ENCODE measurements at places on chromosomes 7 and 10.

DNA sequence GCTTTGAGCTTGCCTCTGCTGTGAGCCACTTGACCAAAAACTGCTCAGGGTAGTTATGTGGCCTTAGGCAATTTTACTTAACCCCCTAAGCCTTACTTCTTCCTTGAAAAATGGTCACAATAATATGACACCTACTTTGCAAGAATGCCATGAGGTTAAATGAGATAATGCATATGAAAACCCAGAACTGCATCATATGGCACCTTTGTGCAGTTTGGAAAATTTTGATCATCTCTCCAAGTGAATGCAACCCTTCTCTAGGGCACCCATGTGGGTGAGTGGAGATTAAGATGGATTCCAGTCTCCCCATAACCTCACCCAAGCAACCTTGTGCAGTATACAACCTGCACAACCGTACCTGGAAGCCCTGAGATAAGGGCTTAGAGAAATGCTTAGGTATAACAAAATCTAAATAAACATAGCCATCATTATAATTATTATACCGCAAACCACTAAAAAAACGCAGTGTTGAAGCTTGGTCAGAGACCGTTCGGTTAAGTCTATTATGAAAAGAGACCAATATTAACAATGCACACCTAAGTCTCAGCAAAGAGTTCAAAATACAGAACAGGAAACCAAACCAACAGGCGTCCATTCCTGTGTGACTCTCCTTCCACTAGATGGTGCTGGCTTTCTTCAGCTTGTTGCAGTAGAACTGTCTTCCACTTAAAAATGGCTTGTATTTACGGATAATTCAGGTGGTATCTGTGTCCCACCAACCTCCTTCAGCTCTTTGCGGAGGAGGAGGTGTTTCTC, 21.0 kb upstream of the ASB15 start:
- no peak for DNase-seq

- DNase-seq = no peak
Measured at GRCh38 chr10:63520500-63521415, at the start of gene REEP3. REEP3 (plus strand) TSS chr10:63521401; CDS start chr10:63521546, 145 bp downstream.

DNA sequence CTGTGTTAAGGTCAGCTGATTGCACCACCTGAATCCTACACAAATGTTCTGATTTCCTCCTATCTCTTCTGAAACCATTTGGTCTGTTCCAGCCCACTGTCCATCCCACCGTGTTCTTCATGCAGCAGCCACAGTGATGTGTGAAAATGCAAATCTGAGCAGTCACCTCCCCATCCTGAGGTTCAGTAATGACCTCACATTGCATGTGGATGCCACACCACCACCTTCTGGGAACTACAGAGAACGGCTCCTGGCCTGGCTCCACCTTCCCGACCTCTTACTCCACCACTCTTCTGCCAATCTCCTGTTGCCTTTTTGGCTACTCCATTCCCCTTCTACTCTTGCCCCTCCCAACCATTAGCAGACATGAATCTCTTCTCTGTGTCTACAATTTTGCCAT, 244.4 kb downstream of the TNS3 start:
- DNase-seq = no peak

DNA sequence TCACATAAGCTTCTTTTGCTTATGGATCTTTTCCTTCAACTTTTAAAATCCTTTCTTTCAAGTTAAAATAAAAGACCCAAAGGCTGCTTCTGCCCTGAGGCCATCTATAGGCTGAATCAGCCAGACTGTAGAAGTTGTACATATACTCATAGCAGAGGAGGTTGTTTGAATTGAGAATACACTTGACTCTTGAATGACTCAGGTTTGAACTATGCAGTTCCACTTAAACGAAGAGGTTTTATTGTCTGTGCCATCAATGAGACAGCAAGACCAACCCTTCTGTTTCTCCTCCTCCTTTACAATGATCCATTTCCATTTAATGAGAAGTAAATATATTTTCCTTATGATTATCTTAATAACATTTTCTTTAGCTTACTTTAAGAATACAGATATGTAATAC, 5.8 kb downstream of the ZNF365 start:
- DNase-seq = no peak

DNA sequence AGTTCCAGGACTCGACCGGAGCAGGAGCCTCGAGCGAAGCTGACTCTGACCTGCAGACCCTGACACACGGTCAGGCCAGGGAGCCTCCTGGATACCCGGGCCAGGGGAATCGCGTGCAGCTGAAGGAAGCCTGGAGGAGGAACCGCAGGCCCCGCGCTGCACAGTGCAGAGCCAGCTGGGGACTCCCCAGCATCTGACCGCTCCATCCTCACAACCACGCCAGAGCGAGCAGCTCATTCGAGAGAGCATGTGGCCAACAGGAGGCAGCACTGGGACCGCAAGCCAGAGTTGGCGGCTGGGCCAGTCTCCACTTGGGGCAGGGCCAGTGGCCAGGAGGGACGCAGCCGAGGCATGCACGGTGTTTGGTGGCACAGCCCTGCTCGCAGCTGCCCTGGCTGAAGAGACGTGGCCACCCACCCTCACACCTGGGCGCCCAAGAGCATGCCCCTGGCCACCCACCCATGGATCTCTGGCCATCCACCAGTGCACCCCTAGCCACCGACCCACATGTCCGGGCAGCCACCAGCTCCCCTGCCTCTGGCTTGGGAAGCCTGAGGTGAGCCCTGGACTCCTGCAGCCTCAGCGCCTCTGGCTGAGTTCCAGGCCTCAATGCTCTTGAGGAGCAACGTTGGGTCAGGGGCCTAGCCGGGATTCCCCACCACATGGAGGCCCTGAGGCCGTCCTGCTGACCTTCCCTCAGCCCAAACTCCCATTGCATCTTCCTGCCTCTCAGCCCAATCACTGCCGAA, 213.9 kb downstream of the ELFN1 start:
- no peak for DNase-seq

GRCh38 chr7:5093948-5094347, 48.3 kb downstream of the RBAK start:
- DNase-seq = no peak

- no peak for DNase-seq
Measured at GRCh38 chr7:11779864-11780674, 51.9 kb downstream of the THSD7A start.

- DNase-seq = no peak
Measured at GRCh38 chr10:75397496-75398199, 3.9 kb downstream of the ZNF503 start.

DNA sequence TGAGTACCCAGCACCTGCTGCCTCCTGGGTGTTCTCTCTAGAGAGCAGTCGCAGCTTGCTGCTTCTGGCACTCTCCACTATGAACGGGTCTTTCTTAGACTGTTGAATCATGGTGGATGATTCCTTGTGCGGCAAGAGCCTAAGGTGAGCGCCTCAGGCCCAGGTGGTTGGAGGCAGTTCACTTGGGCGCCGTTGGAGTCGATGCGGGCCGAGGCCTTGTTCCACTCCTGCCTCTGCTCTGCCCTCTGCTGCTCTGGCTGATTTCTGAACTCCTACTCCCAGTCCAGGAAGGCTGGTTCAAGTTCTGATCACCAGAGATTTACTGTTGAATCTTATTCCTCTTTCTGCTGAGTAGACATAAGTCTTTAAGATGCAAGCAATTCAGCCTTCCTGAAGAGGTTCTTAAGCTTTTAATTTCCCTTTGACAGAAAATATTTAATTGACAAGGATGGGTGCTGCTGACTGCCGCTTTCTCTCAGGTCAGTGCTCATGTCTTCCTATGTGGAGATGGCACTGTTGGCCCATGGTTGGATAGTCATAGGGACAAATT, 10.4 kb downstream of the YKT6 start:
- no peak for DNase-seq

GRCh38 chr7:136517971-136518370, 350.5 kb upstream of the CHRM2 start:
- no peak for DNase-seq

DNA sequence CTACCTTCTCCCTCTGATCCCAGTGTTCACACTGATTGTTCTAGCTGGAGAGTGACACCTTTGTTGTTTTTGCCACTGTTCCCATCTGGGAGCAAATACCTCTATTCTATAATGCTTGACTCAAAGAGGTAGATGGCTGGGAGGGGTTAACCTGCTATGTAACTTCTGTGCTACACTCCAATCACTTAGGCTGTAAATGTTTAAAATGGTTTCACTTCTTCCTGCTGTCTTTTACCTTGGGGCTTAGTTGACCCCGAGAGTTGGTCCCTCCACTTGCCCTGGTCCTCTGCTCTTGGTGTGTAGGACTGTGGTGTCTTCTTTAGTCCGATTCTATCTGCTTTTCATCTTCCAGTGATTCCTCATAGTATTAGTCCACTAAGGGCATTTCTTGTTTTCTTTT, 22.3 kb downstream of the KLHDC10 start:
- DNase-seq = no peak

DNA sequence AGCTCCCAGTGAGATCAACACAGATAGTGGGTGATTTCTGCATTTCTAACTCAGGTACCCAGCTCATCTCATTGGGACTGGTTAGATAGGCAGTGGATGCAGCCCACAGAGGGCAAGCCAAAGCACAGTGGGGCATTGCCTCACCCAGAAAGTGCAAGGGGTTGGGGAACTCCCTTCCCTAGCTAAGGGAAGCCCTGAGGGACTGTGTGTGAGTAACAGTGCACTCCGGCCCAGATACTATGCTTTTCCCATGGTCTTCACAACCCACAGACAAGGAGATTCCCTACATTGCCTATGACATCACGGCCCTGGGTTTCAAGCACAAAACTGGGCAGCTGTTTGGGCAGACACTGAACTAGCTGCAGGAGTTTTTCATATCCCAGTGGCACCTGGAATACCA, 62.8 kb downstream of the PPP1R3A start:
- DNase-seq = no peak

DNA sequence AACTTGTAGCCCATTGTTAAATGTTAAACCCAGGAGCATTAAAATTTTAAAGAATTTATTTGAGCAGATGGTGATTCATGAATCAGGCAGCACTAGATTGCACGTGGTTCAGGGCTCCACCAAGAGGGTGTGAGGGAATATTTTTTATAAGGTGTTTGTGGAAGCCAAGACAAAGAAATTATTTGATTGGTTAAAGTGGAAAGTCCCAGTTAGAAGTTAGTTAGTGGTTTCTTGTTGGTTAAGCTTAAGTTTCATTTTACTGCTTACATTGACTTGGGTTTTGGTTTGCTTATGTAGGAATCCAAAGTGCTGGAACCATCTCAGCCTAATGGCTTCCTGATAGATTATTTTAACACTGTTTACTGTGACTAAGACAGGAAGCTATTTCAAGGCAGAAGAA, 906.2 kb downstream of the LRMDA start:
- DNase-seq = no peak
